Activated CD4-positive, alpha-beta T cell treated with anti-CD3 and anti-CD28 coated beads for 36 hours (primary cell): ENCODE measurements at places on chromosomes 7 and 10. TPM values are rescaled to one million over a fixed set of nuclear protein-coding genes. Genes with fewer than 3 reads are reported as not detected.
A peak's percentile ranks its signal among the peaks of the same experiment; 100 is the strongest.

- no peak for DNase-seq
Observed at GRCh38 chr10:46090258-46090812, 44.3 kb upstream of the MSMB start.

GRCh38 chr7:44811093-44811492 is 14.6 kb downstream of the PPIA start:
- DNase-seq = no peak

DNA sequence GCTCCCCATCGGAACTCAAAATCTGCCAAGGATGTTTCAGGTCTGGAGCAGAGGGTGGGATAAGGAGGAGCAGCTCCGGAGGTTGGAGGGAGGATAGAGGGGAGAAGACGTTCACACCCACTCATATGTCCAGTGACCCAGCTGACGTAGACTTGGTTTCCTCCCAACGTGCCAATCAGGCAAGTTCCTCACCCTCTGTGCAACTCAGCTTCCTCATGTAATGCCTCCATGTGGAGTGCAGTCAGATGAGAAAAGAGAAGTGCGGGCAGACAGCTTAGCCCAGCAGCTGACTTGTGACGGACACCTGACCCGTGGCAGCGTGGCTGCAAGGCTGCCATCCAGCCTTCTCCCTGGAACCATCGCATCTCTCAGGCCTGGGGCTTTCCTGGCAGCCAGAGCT is 86.8 kb downstream of the NPTX2 start:
- no peak for DNase-seq

TRIM74 gene
- 0.40 TPM for total RNA-seq

GPR22 gene
- total RNA-seq = not detected

- DNase-seq = no peak
Observed at GRCh38 chr7:47677664-47678063, 95.8 kb upstream of the TNS3 start.

GRCh38 chr10:17290226-17290625 is 62.2 kb downstream of the VIM start:
- DNase-seq = peak; percentile 25

TWIST1 gene
- total RNA-seq = 1.2 TPM

GRCh38 chr10:130573446-130573845 is 437.3 kb downstream of the GLRX3 start:
- no peak for DNase-seq

DNA sequence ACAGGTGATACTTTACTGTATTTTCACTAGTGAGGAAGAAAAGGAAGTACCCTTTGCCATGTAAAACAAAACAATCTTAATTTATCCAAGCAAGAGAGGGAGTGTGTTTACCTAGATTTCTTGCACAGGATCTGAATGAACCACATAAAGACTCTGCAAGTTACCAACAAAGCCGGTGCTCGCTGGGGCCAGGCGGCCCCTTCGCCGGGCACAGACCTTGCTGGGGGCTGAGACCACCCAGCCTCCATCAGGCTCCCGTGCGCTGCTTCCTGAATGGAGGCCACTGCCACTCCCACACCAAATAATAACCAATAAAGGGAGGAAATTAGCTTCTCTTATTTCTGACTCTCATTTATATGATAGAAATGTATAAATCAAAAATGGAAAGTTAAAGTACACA is 625.0 kb upstream of the ADARB2 start:
- no peak for DNase-seq
